ENCODE measurements at places on chromosomes 6 and 20. TPM values are rescaled to one million over a fixed set of nuclear protein-coding genes. Genes with fewer than 3 reads are reported as not detected.

The DYNLT2 gene
- 1.1 TPM for total RNA-seq

The TRIM10 gene
- 0.13 TPM for total RNA-seq

The DLL1 gene
- total RNA-seq = 1.3 TPM

The LTA gene
- not detected for total RNA-seq

The LRP11 gene
- 78.8 TPM for total RNA-seq

The KHDC1L gene
- total RNA-seq = not detected

The MPIG6B gene
- not detected for total RNA-seq

The SAMD3 gene
- total RNA-seq = 7.3 TPM

The GRIK2 gene
- 0.19 TPM for total RNA-seq

The TMEM244 gene
- not detected for total RNA-seq

The ULBP1 gene
- total RNA-seq = under 0.01 TPM

The HDGFL1 gene
- total RNA-seq = not detected

The CTAGE9 gene
- total RNA-seq = not detected

The ARFGEF3 gene
- total RNA-seq = 0.25 TPM

The FBXO9 gene
- total RNA-seq = 51.5 TPM

The ZC2HC1B gene
- not detected for total RNA-seq

The SLC22A7 gene
- total RNA-seq = not detected

The ZFP57 gene
- 0.13 TPM for total RNA-seq
